ENCODE measurements at places on chromosomes 4 and X.

DNA sequence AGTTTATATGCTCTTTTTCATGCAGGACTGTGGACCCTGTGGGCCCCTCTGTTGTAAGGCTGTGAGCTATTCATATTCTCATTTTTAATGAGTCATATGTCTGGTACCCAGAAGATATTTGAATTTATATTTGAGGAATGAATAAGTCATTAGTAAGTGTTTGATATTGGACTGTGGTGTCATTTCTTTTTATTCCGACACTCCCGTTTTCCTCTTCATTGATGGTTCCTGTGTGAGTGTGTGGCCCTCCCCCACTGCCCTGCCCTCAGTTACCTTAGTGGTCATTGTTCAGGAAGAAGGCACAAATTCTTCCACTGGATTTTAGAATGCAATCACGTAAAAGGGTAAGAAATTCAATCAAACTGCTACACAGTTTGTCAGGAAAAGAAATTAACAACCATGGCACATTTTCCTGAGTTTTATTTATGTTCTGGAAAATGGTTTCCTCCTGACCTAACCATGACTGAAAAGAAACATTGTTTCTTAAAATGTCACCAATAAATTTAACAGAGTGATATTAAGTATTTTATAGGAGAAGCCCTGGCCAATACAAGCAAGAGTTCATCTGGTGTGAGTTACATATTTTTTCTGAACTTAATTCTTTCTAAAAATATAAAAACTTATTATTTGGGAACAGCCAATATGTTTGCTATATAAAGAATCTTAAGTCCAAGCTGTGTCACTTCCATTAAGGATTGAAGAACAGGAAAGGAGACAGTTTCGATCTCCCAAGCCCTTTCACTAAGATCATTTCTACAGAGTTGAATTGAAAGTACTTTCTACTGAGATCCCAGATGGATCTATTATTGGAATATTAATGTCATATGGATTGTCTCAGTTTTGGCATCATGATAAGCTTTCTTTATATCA, 370.5 kb upstream of the ANXA10 start:
- no peak for DNase-seq

DNA sequence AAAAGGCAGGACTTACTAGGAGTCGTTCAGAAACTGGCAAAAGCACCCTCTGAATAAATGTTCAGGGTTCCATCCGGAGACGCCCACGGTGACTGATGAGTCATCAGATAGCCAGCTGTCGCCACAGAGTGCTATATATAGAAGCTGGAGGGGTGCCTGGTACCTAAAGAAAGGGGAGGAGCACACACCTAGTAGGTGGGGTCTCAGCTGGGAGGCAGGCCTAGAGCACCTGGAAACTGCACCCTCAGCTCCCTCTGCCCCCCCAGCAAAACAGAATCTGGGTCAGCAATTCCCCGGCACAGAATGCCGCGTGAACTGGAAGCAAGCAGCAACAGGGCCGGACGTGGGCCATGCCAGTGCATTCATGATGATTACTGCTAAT, 242.0 kb downstream of the BCOR start:
- DNase-seq, result peak; percentile 85

GRCh38 chrX:111465669-111466068, 45.8 kb upstream of the SERTM2 start:
- DNase-seq, result no peak

GRCh38 chrX:49277535-49277830, 7.9 kb downstream of the PPP1R3F start:
- no peak for DNase-seq

GRCh38 chrX:96538104-96538725, 146.4 kb upstream of the DIAPH2 start:
- no peak for DNase-seq

- DNase-seq, result no peak
Measured at GRCh38 chr4:126046081-126046614, 731.4 kb downstream of the FAT4 start.

- DNase-seq, result no peak
Measured at GRCh38 chr4:26687728-26688127, 103.8 kb downstream of the TBC1D19 start.

- no peak for DNase-seq
Measured at GRCh38 chrX:2561456-2561855, 60.7 kb upstream of the DHRSX start.

DNA sequence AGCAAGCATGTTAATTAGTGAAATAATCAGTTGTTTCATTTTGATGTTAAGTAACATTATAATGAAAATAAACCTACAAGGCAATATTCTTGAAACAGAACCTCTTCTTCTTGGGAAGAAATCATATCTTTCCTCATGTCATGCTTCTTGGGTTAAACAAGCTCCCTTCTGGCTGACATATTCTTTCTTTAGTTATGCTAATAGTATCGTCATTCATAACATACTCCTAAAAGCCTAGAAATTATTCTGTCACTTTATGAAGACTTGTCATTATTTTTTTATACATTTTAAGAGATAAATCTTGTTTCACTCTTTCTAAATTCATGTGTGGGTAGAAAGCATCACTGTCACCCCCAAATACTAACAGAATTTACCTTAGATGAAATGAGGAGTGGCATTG, 1047.0 kb upstream of the GRID2 start:
- DNase-seq, result no peak

GRCh38 chrX:9966775-9967408, at the start of gene CLDN34:
Gene CLDN34 (plus strand): TSS chrX:9967358. CDS start chrX:9967358, 0 bp downstream.
- DNase-seq, result no peak

DNA sequence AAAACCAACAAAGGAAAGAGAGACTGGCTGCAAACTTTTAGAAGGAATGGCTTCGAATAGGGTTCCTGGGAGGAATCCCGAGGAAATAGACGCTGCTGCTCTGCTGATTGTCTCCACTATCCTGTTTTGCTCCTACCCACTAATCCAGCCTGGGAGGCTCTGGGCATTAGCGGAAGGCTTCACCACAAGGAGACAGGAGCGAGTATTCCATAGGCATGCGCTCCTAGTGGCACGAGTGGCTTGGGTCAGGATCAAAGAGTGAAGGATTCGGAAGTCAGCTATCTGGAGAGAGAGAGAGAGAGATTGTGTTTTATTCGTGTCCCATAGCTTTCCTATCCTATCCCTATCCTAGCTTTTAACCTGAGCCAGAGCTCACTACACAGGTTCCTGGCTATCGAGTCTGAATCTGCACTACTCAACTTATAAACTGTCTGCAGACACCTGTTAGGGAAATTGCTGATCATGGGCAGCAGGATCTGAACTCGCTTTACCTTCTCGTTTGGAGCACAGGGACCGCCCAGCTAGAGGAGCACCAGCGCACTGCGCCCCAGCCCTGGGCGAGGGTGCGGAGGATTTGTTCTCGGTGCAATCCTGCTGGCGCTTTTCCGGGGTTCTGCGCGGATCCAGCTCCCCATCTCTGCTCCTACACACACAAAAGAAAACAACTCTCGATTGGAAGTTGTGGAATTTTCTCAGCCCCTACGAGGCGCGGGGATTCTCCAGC, 740 bp upstream of the NPY2R start:
- DNase-seq, result no peak
